ENCODE measurements at places on chromosomes 1 and 21.
A peak's percentile ranks its signal among the peaks of the same experiment; 100 is the strongest.

GRCh38 chr1:211902624-211903291 is 72.2 kb upstream of the LPGAT1 start:
- no peak for DNase-seq

DNA sequence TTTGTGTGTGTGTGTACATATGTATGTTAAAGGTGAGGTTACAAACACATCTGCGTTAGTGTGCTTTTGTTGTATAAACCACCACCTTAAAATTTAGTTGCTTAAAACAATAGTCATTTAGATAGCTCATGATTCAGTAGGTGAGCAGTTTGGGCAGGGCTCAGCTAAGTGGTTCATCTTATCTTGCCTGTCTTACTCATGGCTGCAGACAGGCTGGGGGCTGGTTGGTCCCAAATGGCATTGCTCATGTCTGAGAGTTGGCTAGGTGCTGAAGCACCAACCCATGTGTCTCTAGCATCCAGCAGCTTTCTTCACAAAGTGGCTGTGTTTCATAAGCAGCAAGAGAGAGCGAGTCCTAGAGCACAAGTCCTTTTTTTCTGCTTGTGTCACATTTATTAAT is 91.4 kb downstream of the MACF1 start:
- no peak for DNase-seq

DNA sequence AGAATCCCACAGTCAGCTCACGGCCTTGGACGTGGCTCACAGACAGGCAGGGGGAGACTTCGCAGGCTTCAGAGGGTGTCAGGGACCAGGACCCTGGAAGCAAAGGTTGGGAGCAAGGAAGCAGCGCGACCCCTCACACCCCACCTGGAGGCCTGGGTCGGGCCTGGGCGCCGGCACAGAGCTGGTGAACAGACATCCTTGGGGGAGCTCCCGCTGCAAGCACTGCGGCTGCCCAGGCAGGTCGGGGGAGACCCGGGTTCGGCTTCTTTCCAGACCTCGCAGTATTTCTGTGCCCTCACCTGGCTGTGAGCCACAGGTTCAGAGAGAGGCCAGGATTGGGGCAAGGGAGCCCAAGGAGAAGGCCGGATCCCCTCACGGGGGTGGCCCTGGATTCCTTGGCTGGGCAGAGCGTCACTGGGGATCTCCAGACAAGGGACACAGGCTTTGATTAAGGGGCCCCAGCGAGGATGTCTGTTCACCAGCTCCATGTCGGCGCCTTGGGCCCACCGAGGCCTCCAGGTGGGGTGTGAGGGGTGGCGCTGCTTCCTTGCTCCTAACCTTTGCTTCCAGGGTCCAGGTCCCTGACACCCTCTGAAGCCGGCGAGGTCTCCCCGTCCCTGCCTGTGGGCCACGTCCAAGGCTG is 37.9 kb upstream of the TSPEAR start:
- DNase-seq: no peak

- DNase-seq: no peak
Measured at GRCh38 chr1:22340873-22341272, 110.8 kb upstream of the ZBTB40 start.

DNA sequence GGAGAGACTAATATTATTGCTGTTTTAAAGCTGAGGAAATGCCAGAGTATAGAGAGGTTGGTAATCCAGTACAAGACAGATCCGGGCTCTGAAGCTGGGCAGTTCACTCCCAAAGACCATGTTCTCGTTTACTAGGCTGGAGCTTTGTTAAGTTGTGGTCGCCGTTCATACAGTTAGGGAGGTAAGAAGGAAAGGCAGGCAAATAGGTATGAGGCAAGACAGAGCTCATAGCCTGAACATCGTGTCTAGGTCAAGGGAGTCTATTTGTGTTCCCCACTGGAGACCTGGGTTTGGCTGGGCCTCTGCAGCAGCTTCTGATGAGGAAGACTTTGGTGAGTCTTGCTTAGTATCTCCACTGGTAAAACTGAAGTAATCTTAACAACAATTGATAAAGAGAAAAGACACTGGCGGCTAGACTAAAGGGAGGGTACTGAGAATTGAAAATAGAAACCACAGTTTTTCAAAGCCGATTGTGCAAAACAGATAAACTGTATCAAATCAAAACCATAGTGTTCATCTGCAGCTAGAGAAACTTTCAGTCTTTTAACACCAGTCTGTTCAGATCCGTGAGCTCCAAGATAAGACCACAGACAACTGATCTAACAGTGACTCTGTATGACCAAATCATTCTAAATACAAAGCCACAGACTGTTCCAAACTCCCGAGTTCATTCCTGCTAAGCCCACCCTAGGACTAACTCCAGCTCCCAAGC is 217.0 kb upstream of the FAM78B start:
- DNase-seq: no peak

- DNase-seq: no peak
Measured at GRCh38 chr1:205741681-205742080, 8.3 kb downstream of the NUCKS1 start.

- no peak for DNase-seq
Measured at GRCh38 chr1:206963740-206964139, 6.5 kb downstream of the FCAMR start.

DNA sequence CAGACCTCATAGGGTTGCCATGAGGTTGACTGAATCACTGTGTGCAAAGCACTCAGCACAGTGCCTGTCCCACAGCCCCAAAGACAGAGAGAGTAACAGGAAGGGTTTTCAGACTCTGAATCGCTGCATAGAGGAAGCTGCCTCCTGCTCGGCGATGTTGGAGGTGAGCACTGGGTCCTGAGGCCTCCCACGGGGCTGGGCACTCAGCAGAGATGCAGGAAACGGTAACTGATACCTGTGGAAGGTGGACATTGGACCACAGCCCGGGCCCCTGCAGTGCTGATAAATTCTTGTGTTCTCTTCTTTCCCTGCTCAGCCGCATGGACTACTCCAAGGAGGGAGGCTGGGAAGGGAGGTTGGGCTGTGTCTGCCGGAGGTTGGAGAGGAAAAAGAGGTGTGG is 389.7 kb downstream of the PTPRU start:
- no peak for DNase-seq

DNA sequence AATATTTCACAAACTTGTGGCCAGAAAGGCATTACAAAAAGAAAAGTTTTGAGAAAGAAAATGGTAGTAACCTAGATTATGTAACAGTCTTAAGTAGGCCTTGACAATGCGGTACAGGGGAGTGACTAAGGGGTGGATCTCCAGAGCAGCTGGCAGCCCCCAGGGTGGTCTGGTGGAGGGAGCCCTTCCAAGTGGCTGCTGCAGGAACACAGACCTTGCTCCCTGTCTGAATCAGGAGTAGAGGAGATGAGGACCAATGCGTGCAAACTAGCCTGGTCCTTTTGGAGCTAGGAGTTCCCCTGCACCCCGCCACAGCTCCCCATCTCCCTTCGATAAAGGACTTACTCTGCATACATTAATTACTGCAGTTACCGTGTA is 189.0 kb downstream of the NFIA start:
- DNase-seq: peak; percentile 6

DNA sequence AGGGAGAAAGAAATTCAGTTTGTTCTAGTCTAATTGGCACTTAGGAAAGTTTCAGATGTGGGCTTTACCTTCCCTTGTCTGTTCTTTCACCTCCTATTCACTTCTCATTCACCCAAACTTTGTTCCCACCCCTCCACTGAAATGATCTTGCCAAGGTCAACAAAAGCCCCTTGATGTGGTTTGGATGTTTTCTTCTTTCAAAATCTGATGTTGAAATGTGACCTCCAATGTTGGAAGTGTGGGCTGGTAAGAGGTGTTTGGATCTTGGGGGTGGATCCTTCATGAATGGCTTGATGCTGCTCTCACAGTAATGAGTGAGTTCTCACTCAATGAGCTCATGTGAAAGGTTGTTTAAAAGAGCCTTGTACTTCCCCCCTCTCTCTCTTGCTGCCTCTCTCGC is 379.3 kb downstream of the HHIPL2 start:
- DNase-seq: no peak

DNA sequence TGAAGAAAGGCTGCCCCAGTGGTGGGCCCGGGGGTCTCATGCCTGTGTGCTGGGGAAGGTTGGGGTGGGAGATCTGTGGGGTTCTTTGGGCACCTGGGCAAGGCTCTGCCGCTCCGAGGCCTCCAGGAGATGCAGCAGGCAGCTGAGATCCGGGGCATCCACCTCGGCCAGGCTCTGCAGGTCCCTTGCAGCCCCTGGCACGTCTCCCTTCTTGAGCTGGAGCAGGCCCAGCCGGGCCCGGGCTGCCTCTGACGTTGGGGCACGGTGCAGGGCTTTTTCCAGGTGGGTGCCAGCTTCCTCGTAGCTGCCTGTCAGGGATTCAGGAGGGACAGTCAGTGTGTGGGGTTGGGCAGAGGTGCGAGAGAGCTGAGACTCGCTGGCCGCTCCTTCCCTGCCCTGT is 11.4 kb upstream of the MMEL1 start:
- no peak for DNase-seq

GRCh38 chr1:167152192-167152876 is 58.5 kb downstream of the STYXL2 start:
- DNase-seq: no peak

- no peak for DNase-seq
Measured at GRCh38 chr21:16322454-16322853, 592.7 kb downstream of the USP25 start.

DNA sequence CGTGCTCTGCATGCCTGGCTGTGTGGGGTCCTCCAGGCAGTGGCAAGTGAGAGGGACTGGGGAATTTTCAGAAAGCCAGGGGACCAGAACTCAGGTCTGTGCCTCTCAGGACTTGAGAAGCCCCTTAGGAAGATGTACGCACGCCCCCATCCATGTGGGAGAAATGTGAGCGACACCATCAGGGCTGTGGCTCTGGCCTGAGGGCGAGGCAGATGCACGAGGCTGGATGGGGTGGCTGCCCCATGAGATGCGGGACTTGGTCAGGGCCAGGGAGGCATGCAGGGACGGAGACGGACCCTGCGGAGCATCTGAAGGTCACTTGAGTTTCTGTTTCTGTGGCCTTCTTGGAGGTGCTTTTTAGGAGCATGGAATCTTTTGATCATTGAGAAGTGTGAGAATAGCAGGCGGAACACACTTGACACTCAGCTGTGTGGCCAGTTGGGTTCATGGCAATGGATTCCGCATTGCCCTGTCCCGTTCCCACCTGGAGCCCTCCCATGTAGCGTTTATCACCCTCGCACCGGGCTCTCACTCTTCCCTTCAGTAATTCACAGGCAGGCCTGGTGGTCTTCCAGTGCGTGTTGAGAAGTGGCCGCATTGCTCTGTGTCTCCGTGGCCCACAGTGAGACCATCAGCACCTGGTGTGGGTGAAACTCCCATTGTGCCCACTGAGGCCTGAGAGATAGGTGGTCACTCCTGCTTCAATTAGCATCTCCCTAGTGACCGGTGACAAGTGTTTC is 30.7 kb upstream of the ACTRT2 start:
- no peak for DNase-seq

DNA sequence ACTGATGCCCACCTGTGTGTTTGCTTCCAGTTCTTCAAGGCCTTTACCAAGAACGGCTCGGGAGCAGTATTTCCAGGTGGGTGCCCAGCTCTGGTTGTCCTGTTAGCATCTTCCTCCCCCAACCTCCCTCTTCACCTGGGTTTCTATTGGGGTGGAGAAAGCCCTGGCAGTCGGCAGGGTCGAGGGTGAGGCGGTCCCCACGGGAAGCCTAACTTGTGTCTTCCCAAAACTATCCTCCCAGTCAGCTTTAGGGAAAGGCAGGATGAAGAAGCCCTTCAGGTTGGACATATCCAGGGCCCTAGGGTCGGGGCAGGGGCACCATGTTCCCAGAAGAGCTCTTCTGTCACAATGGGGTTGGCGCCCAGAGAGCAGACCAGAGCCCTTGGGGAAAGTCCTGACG is 20.6 kb downstream of the QSOX1 start:
- no peak for DNase-seq

DNA sequence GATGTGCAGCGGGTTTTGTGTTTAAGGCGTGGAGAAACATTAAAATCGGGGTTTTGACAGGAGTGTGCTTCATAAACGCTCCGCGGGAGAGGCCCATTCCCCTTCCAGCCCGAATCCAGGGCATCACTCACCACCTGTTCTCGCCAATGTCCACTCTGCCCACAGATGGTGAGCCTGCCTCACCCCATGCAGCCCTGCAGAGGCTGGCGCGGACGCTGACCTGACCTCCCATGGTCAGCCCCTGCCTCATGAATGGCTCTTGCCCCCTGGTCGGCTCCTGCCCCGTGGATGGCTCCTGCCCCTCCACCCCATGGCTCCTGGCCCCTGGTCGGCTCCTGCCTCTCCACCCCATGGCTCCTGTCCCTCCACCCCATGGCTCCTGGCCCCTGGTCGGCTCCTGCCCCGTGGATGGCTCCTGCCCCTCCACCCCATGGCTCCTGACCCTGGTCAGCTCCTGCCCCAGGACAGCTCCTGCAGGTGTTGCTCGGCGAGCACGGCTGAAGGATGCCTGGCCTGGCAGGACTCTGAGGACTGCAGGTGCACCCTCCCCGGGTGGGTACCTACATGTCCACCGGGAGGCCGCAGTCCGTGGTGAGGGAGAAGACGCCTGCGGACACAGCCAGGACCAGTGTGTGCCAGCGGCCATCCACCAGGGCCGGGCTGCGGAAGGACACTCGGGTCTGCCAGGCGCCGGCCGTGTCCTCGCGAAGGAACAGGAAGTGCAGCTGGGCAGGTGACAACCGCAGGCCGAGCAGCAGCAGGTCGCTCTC is 6.7 kb downstream of the KRTAP10-1 start:
- no peak for DNase-seq

- no peak for DNase-seq
Measured at GRCh38 chr1:213989002-213989855, 1.5 kb downstream of the PROX1 start.

- no peak for DNase-seq
Measured at GRCh38 chr1:54774820-54775498, 10.6 kb upstream of the PARS2 start.

- DNase-seq: peak; percentile 41
Measured at GRCh38 chr1:210250998-210251679, 18.5 kb downstream of the SERTAD4 start.

DNA sequence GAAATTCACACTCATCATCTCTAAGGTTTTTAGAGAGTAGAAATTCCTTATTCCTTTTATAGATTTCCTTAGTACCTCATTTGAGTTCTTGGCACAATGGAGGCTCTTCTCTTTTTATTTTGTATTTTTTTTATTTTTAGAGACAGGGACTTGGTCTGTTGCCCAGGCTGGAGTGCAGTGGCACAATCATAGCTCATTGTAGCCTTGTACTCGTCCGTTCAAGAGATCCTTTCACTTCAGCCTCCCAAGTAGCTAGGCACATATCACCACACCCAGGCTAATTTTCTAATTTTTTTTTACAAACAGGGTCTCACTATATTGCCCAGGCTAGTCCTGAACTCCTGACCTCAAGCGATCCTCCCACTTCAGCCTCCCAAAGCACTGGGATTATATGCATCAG is 29.6 kb downstream of the RGL1 start:
- no peak for DNase-seq

- DNase-seq: no peak
Measured at GRCh38 chr1:235450433-235450832, 53.8 kb downstream of the B3GALNT2 start.

- peak; percentile 51 for DNase-seq
Measured at GRCh38 chr1:172338295-172338735, 82.2 kb upstream of the C1orf105 start.

GRCh38 chr1:109490934-109491302 is 3.0 kb upstream of the CYB561D1 start:
- no peak for DNase-seq

Measured in stimulated activated CD4-positive, alpha-beta T cell treated with anti-CD3 and anti-CD28 coated beads, Interleukin-2, amount 100 ng/mL, for 24 hours (primary cell).